ENCODE measurements at places on chromosomes 1 and 21.

DNA sequence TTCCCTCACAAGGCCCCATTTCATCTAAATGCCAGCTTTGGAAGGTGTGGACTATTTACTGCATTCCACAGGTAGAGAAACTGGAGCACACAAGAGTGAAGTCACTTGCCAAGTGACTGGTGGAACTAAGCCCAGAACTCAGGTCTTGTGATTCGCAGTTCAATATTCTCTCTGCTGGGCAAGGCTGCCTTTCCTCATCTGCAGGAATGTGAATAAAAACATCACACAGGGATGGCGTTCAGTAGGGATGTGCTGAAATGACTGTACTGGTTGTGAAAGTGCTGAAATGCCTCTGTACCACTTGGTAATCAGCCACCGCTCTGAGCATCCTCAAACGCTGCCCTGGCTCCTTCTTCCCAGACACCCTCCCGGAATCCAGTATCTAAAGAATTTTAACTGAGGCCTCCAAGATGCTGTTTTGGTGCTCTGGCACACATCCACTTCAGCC is 145.6 kb downstream of the HIVEP3 start:
- DNase-seq, result peak; percentile 69

DNA sequence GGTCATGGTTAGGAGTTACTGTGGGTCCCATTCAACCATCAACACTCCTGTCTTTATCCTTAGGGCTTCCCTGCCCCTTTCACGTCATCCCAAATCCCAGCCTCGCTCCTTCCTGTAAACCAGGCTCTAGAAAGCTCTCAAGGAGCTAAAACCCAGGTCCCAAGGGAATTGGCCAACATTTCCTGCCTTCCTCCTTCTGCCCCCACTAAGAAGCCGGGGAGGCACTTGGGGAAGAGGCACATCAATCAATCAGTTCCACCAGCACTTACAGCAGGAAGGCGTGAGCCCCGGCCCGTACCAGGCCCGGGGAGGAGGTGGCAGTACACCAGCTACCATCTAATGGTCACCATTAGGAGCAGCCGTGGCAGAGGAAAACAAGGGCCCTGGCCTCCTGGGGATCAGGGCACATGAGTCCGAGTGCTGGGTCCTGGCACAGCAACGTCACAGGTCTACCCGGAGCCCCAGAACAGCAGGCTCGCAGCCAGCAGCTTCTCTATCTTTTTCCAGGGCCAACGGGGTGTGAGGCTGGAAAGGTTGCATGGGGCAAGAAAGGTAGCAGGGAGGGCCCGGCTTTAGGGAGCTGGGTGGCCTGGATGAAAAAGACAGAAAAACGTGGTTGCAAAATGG is 108.6 kb downstream of the CASZ1 start:
- no peak for DNase-seq

GRCh38 chr1:23978805-23979204 is 1.3 kb downstream of the SRSF10 start:
- no peak for DNase-seq

- no peak for DNase-seq
Observed at GRCh38 chr1:187568067-187568466, 739.3 kb downstream of the PLA2G4A start.

DNA sequence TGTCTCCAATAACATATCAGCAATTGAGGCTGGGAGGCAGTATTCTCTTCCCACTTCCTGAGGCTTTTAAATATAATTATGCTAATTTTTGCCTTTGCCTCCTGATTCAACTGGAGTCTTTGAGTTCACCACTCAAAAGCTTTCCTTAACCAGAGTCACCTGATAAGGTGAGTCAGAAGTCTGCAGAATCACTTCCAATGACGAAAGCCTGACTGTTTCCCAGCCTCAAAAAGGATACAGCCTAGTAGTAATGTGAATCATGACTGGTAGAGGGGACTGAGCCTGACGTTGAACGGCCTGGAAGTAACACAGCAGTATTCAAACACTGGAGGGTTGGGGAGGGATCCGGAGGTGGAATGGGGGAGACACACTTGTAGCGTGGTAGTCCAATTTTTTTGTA is 10.4 kb upstream of the MRPL9 start:
- no peak for DNase-seq

GRCh38 chr1:63836830-63837229 is 63.0 kb downstream of the ROR1 start:
- DNase-seq, result no peak

DNA sequence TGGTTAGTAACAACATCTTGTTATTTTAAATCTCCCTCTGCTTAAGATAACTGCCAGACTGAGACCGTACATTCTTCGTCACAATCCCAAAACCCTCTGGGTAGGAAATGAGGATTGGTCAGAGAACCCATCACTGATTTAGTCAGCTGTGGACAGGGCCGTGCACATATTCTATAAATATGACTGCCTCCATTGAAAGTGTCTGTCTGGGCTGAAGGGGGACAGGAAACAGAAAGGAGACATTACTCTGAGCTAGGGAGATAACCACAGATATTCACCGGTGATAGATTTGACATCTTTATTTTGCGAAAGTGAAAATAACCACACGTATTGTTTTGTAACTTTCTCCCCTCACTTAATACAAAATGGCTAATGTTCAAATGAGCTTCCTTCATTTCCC is 36.9 kb upstream of the ST6GALNAC5 start:
- DNase-seq, result no peak

DNA sequence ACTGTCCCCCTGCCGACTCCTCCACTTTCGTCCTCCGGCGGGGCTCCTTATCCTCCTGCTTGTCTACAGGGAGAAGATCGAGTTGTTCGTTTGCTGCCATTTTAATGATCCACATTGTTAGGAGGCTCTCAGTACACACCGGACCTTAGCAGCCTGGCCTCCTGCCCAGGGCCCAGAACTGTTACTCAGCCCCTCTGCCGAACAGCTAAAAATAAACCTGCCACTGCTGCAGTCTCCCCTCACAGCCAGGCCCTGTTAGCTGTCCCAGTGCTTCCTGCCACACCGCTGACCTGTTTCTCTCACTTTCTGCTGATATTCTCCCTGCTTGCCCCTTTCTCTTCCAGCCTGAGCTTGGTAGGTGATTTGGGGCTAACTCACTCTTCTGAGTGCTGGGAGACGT is 8.3 kb downstream of the MAPKAPK2 start:
- DNase-seq, result no peak

GRCh38 chr1:204756811-204757210 is 71.3 kb upstream of the LRRN2 start:
- DNase-seq, result no peak

DNA sequence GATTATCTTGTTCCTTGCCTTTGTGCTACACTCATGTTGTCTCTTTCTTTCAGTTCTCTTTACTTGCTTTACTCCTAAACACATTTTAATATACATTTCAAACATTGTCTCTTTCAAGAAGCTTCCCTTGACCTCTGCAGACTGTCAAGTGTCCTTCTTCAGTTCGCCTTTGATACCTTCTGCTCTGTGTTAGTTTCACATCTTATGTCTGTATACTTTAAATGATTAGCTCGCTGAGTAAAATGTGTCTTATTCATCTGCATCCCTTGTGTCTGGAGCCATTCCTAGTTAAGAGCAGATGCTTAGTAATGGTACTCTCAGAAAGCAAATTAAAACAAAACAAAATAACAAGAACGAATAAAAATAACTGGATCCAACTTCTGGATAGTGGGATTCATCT is 303.3 kb downstream of the S1PR1 start:
- DNase-seq, result no peak

DNA sequence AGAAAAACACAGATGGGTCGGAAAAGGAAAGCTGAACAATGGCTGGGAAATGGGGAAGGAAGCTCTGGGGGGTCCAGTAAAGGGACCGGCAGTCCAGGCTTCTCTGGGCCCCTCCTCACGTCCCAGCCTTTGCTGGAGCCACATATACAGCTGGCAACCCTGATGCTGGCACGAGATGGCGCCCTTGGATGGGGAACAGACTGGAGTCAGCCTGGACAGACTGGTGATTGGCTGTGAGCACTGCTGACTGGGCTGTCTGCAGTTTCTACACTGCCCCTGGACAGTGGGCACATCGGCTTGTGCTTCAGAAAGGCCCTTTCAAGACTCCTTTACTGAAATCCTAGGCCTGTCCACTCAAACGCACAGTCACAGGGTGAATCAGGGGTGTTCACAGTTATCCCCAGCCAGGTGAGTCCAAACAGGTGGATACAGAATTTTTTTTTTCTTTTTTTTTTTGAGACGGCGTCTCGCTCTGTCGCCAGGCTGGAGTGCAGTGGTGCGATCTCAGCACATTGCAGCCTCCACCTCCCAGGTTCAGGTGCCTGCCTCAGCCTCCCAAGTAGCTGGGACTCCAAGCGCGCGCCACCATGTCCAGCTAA is 31.1 kb upstream of the ZBTB40 start:
- DNase-seq, result no peak

DNA sequence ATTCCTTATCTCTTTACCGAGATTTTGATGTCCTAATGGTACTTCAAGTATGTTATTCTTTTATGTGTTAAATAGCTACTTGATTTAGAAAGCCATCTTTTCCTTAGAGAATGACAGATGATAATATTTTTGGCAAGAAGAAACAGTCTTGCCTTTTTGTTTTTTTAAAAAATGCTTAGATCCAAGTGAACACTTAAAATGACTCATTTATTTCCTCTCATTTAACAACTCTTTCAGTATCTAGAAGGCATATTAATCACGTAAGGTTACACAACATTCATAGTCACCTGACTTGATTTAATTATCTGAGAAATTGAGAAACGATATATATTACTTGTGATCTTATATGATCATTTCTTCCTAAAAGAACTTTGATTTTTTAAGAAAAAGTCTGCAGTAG is 52.4 kb downstream of the SUCO start:
- peak; percentile 45 for DNase-seq

GRCh38 chr1:66242646-66243547 is 291.1 kb upstream of the SGIP1 start:
- no peak for DNase-seq

DNA sequence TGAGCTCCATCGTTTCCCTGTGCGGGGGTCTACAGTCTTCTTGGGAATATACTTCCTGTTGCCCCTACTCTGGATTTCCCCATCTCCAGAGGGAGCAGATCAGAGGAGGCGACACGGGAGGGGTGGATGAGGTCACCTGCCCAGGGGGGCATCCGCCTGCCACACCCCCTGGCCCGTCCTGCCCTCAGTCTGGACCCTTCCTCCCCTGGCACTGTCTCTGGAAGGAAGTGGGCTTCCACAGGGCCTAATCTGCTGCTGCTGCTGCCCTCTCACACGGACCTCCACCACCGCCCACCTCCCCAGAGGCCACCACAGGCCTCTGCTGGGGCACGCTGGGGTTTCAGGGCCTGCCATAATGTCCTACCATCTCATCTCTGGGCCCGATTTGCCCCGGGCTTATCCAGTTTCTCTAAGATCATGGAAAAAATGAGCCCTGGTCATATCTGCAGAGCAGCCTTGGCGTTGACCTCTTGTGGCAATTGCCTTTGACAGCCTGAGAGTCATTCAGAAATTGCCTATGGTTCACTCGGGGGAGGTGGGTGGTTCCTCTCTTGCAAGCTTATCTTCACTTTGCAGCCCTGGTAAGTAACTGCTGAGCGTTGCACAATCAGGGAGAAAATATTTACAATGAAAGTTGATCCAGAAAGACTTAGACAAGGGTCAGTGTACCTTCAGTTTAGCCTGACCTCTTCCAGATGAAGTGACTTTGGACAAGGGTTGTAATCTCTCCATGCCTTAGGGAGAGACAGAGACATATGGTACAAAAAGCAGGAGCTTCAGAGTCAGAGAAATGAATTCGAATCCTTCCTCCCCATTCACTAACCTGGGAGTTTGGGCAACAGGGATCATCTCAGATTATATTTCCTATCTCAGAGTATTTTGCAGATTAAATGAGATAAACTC is 252.4 kb downstream of the TOMM20 start:
- DNase-seq, result no peak

- DNase-seq, result no peak
Observed at GRCh38 chr1:109979489-109980091, 5.0 kb upstream of the AHCYL1 start.

DNA sequence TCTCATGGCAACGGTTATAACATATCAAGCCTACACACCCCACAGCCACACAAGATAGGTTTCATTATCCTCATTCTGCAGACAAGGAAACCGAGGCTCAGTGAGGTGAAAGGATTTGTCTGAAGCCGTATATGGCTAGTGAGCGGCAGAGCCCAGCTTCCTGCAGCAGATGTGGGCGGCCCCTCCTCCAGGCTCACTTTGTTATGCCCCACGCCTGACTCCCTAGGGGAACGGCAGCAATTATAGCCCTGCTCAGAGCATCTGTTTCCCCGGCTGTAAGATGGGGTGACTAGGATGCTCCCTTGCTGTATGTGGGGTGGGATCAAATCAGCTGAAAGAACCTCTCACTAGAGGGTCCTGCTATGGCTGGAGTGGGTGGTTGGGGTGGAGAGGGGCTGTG is 22.1 kb downstream of the GRHL3 start:
- no peak for DNase-seq

DNA sequence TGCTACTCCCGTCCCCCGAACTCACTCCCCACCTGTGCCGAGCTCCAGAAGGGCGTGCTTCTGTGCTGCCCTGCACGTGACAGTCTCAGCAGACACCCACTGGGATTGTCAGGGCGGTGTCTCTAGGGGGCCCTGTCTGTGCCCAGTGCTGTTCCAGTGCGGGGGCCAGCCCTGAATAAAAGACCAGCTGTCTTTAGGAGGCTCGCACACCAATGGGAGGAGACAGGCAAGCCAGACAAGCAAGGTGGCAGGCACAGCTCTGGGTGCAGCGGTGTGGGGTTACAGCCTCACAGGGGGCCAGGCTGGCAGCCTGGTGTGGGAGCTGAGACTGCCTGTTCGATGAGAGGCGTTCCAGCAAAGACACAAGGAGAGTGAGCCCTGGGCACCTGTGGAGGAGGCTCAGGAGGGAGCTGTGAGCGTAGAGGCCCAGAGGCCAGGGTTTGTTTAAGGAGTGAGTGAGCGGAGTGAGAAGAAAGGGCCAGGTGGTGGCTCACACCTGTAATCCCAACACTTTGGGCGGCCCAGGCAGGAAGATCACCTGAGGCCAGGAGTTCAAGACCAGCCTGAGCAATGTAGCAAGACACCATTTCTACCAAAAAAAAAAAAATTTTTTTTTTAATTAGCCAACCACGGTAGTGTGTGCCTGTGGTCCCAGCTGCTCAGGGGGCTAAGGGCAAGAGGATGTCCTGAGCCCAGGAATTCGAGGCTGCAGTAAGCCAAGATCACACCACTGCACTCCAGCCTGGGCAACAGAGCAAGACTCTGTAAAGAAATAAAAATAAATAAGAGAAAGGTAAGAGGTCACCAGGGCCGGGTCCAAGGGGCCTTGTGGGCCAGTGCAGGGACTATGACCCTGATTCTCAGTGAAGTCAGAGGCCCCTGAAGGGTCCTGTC is 48.2 kb upstream of the ARHGEF16 start:
- no peak for DNase-seq

- DNase-seq, result peak; percentile 97
Observed at GRCh38 chr1:64917328-64917861, 49.0 kb downstream of the JAK1 start.

GRCh38 chr21:40208948-40209345 is 341.7 kb downstream of the PCP4 start:
- DNase-seq, result no peak

DNA sequence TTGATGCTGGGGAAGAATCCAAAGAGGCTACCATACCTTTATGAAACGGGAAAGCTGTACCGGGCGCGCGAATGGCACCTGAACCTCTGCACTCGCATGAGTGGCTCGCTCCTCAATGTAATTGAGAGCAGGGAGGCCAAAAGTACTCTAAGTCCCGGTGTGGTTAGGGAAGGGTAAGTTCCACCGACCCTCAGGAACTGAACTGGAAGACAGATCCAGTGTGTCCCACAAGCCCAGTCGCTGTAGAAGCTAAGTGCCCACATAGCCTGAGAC is 1.0 kb downstream of the GATAD2B start:
- DNase-seq, result no peak

All from BJ (cell line).